ENCODE measurements at places on chromosomes 11 and 22.
A peak's percentile ranks its signal among the peaks of the same experiment; 100 is the strongest.

DNA sequence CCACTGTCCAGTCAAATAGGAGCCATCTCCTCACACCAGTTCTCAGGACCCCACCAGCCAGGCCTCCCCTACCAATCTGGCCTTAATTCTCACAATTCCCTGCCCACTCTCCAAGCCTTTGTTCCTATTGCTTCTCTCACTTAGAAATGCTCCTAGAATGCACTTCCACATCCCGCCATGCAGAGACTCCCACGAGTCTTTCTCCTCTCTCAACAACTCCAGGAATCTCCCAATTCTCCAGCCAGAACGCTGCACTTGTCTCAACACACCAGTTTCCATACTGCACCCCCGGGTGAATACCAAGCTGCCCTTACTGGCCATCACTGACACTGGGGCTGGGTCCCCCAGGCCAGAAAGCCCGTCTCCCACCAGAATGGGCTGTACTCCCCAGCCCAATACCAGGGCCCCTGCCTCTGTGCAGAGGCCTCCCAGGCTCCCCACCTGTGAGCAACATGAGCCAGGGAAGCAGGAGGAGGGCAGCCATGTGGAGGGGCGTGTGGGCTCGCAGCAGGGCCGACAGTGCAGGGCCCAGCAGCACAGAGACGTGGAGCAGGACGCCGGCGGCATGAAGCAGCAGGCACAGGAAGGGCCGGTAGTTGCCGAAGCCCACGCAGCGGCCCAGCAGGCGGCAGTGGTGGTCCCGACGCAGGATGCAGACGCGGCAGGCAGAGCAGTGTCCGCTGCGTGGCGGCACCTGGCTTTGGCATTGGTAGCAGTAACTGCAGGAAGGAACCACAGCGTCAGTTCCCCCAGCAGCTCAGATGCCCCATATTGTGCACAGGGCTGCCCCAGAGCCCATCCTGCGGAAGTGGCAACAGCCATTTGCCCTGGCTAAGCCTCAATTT lies 2.4 kb downstream of the ZDHHC24 start:
- DNase-seq, result peak; percentile 51

DNA sequence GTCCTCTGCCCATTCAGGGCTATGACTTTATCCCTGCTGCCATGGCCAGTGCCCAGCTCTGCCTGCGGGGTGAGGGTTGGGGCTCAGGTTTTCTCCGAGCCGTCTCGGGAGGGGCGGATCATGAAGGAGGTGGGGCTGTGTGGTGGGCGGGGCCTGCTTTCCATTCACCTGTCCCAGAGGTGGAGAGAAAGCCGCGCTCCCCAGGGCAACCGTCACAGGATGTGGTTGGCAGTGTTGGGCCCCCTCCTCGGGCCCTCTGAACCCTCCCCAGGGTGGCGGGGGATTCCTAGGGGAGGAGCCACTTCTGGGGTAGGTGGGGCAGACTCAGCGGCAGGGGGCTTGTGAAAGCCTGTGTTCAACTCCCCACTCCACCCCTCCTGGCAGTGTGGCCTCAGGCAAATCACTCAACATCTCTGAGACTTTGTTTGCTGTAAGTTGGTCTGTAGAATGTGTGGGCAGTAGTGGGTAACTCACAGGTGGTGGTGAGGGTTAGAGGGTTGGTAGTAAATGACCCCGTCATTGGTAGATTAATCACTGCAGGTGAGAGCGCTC lies 50.3 kb downstream of the CD6 start:
- peak; percentile 93 for DNase-seq

DNA sequence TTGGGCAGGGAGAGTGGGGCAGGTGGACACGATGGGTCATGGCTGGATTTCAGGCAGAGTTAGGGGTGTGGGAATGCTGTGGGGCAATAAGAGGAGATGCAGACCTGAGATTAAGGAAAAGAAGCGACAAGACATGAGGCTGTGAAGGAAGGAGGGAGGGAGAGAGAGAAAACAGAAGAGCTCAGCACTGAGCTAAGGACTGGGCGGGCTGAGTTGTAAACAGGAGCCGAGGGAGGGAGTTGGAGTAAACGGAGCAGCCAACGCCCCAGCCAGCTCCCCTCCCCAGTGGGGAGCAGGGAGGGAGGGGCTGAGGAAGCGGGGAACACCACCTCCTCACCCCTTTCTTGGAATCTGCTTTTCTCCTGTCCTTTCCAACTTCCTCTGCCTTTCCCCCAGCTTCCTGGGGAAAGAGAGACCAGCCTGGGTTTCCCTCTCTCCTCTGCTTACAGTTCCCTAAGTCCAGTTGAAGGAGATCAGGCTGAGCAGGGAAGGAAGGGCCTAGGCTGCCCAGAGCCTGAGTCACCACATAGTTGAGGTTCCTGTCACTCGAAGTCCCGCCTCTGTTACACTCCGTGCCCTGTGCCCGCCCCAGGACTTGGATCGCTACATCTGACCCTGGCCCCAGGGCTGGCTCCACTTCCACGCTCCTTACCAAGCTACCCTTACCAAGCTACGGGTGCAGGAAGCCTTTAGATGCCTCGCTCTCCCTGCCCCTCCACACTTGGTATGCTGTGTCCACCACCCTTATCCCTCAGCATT lies 6.7 kb upstream of the AHNAK start:
- peak; percentile 70 for DNase-seq

DNA sequence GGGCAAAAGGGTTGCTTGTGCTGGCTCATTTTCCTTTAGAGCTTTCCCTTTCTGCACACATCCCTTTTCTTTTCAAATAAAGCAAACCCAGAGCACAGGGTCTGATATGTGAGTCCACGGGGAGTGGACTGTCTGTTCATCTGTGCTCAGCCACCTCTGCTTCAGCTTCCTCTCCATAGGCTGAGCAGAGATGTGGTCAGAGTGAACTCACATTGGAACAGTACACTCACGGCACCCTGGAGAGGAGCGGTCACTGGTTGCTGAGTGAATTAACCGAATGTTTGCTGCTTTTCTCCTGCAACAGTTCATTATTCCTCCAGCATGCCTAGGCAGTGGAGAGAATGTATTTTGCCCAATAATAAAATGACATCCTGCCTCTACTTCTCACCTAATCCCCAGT lies 36.3 kb upstream of the CABP7 start:
- no peak for DNase-seq

DNA sequence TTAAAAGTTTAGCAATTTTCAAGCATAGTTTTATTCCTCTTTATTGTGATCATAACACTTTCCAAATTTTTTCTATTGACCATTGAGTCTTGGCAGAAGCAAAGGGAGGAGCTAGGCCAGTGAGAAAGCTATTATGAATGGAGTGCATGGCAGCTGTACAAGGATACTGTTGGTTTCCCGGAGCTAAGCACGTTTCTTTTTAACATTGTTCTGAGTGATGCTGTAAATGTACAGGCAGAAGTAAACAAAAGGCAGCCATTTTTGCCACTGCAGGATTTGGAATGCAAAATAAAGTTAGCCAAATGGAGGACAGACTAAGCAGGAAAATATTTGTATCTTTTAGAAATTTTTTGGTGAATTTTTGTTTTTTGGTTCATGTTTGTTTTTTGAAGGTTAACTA lies 16.2 kb downstream of the CBL start:
- DNase-seq, result no peak

- no peak for DNase-seq
These were observed 906.1 kb upstream of the RAG2 start for GRCh38 chr11:37504060-37504611.

DNA sequence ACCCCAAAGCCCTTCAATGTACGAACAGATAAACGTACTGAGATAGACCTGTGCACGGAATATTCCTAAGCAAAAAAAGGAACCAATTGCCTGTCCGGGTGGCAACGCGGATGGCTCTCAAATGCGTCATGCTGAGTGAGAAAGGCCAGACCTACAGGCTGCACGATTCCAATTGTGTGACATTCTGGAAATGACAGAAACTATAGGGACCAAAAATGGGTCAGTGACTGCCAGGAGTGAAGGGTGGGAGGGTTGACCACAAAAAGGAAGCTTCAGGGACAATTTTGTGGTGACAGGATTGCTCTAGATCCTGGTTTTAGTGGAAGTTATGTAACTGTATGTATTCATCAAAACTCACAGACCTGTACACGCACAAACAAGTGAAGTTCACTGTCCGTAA lies 24.0 kb upstream of the SYT8 start:
- no peak for DNase-seq

- no peak for DNase-seq
These were observed 26.6 kb downstream of the RASSF10 start for GRCh38 chr11:13035711-13036110.

DNA sequence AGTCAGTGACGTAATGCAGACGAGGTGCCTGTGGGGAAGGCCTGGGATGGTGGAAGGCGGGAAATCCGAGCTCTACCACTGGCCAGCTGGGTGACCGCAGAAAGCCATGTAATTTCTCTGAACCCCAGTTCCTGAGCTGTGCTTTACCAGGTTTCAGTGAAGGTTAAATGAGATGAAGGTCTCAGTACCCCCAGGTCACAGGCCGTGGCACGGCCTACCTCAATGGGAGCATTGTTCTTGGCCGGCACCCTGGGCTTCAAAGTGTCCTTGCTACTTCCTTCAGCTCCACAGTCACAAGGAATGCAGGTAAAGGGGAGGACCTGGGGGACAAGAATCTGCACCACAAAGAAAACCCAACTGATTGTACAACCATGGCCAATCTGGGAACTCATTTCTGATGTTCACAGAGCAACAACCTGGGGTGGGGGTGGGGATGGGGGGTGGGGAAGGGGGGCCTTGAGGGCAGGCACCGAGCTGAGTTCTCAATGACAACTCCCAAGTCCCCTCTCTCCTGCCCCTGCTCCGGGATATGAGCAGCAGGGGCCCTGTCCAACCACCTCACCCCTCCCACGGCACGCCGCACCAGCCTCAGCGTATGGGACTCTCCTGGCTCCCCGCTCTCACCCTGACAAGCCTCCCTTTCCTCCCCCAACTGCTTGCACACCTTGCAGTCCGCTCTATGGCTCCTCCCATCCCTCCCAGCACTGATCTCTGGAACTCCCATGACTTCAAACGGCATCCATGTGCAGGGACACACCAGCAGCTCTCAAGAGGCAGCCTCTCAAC lies 59.1 kb upstream of the ARFGAP3 start:
- DNase-seq, result no peak

- no peak for DNase-seq
These were observed 96.4 kb downstream of the PRMT3 start for GRCh38 chr11:20483931-20484330.

GRCh38 chr11:77413850-77414460 lies 59.9 kb downstream of the PAK1 start:
- DNase-seq, result no peak

- DNase-seq, result no peak
These were observed 109.6 kb downstream of the CEP164 start for GRCh38 chr11:117437041-117437790.

GRCh38 chr22:47163481-47163855 lies 401.0 kb downstream of the TBC1D22A start:
- no peak for DNase-seq

DNA sequence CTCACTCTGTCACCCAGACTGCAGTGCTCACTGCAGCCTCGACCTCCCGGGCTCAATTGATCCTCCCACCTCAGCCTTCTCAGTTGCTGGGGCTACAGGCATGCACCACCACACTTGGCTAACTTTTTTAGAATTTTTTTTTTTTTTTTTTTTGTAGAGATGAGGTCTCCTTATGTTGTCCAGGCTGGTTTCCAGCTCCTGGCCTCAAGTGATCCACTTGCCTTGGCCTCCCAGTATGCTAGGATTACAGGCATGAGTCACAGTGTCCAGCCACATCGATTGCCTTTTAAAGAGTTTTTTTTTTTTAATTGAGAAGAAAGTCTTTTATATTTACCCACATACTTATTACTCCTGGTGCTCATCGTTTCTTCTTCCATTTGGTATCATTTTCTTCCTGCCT lies 30.0 kb downstream of the PARVG start:
- DNase-seq, result no peak

DNA sequence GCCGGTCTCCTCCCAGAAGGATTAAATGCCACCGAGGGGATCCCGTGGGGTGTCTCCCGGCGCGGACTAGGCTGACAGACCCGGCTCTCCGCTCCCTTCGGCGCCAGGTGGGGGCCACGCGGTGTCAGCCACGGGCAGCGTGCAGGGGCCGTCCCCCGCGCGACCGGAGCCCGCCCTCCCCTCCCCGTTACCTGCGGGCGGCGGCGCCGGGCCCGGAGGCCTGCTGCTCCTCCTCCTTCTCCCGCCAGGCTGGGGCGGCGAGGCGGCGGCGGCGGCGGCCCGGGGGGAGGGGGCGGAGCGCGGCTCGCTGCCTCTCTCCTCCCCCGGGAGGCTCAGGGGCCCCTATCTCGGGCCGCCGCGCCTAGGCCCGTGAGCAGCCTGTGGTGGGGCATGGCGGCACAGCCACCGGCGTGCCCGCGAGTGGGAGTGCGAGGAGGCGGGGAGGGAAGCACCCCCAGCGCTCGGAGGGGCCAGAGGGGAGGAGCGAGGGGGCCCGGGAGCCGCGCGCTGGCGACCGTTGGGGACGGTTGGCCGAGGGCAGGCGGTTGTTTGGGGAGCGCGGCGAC lies 450 bp downstream of the ZBTB44 start:
- peak; percentile 58 for DNase-seq

- DNase-seq, result no peak
These were observed 153.0 kb downstream of the HIPK3 start for GRCh38 chr11:33410086-33410765.

- no peak for DNase-seq
These were observed 636 bp downstream of the KCNQ1OT1 start for GRCh38 chr11:2699185-2699530.

DNA sequence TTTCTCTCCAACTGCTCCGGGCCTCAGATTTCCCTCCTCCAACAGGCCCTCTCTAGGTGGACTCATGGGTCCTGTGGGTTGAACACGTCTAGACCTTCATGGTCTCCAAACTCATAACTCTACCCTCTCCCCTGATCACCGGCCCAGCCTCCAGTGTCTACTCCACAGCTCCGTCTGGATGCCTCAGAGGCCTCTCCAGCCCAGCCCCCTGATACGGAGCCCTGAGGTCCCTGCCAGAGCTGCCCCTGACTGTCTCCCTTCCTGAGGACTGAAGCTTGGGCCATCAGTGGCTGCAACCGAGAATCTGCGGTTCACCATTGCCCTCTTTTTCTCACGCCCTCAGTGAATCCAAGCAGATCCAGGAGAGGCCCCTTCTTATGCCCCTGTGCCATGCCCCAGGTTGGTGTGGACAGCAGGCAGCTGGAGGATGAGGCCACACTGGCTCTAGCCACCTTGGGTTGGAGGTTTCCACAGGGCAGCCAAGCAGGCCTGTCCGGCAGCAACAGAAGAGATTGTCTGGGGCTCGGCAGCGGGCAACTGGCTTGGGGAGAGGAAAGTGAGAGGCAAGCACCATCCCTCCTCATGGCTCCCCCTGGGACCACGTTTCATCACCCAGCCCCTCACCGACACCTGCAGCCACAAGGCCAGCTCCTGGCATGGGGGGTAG lies 104.6 kb upstream of the FGF3 start:
- DNase-seq, result no peak

DNA sequence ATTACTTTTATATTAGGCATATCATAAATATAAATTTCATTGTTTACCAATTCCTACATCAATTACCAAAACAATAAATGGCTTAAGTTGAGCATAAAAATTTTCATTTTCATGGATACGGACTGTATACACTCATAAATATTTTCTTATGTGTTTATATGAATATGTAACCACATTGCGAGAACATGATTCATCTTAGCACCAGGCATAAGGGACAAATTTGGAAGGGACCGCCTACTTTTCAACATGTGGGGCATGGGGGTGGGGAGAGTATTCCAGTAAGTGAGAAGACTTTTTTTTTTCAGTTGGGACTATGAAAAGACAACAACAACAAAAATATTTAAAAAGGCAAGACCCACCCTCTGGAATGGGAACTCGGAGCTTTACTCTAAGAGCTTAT lies 296.1 kb downstream of the RAB38 start:
- no peak for DNase-seq
